ENCODE measurements at places on chromosomes 6 and 20. TPM values are rescaled to one million over a fixed set of nuclear protein-coding genes. Genes with fewer than 3 reads are reported as not detected.

- H3K27me3 ChIP-seq = no peaks in the 10 kb centered on the region
- no peak for DNase-seq
- H3K27ac ChIP-seq = peak overlapping the region; percentile 57
- peaks cover 9% of the 10 kb centered on the region for H3K4me1 ChIP-seq
- no peak overlapping the region for H3K4me3 ChIP-seq
These were observed 11.2 kb downstream of the TFEB start for GRCh38 chr6:41724228-41724580.

- no peak overlapping the region for H3K4me3 ChIP-seq
- peak overlapping the region; percentile 96 for H3K27ac ChIP-seq
- no peaks in the 10 kb centered on the region for H3K27me3 ChIP-seq
- no peak for DNase-seq
- H3K4me1 ChIP-seq = no peaks in the 10 kb centered on the region
These were observed 34.8 kb downstream of the HFE start for GRCh38 chr6:26122005-26122388.

- H3K27ac ChIP-seq = no peak overlapping the region
- no peaks in the 10 kb centered on the region for H3K27me3 ChIP-seq
- DNase-seq = no peak
- H3K36me3 ChIP-seq = no peaks in the 10 kb centered on the region
- H3K4me3 ChIP-seq = no peak overlapping the region
These were observed 84.7 kb downstream of the FOXA2 start for GRCh38 chr20:22499515-22500166.

DNA sequence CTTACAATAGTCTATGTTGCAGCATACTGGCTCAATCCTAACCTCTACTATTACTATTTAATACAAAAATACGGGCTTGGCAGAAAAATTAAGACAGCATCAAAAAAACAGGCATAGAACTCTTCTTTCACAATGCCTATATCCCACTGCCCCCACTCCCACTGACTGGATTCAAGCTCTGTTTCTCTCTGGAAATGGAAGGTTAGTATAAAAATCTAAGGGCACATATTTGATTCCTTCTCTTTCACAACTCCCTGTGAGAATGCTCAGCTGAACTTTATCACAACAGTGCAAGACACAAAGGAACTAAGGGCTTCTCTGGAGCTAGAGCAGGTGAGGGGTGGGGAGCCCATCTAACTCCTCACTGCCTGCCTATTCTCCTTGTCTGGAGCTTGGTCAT is 258.4 kb upstream of the FAM83B start:
- DNase-seq = no peak
- H3K4me3 ChIP-seq = no peak overlapping the region
- no peaks in the 10 kb centered on the region for H3K4me1 ChIP-seq
- no peaks in the 10 kb centered on the region for H3K36me3 ChIP-seq

DNA sequence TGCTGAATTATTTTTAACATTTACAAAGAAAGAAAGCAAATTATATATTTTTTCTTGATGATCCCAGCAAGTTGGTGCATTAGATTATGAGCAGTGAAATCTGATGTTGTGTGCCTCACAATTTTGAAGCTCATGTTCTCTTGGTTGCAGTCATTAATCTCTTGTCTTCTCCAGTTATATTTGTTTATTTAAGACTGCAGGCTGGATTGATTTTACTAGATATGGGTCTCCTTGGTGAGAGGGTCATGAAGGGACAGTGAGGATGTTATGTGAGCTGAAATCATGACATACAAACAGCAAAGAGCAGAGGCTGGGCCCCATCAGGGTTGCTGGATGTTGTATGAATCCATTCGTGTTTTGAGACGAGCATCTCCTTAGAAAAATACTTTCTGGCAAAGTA is 64.2 kb upstream of the AKIRIN2 start:
- no peak overlapping the region for H3K27ac ChIP-seq
- H3K27me3 ChIP-seq = no peaks in the 10 kb centered on the region
- no peak for DNase-seq
- H3K4me1 ChIP-seq = no peaks in the 10 kb centered on the region
- H3K4me3 ChIP-seq = no peak overlapping the region

DNA sequence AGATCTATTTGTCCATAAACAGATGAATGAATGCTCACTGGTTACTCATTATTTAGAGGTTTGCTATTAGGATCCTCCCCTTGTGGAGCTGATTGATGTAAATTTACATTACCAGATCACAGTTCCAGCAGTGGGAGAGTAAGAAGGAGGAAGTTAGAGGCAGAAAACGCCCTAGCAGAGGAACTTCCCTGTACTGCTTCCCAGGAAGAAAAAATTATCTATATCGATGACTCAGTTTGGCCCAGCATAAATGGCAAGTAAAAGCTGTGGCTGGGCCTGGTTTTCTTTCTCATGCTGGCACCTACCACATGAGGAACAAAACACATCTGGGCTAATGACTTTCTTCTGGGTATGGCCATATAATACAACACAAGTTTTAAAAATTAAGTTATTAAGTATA is 35.7 kb downstream of the DNAAF9 start:
- no peaks in the 10 kb centered on the region for H3K27me3 ChIP-seq
- H3K36me3 ChIP-seq = peaks cover 4% of the 10 kb centered on the region
- DNase-seq = no peak
- H3K27ac ChIP-seq = no peak overlapping the region

DNA sequence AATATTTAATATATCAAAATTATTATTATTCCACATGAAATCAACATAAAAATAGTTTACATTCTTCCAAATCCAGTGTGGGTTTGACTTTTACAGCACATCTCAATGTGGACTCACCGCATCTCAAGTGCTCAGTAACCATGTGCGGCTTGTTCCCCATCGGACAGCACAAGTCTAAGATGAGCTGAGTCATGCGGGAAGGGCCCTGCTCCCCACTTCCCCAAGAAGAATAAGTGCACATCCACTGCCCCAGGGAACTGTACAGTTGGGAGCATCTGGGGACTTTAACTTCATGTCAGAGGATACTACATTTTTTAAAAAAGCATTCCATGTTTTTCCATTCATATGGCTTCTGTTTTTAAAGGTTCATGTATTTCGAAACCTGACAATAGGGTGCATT is 325.6 kb downstream of the BTBD3 start:
- no peaks in the 10 kb centered on the region for H3K4me1 ChIP-seq
- H3K27me3 ChIP-seq = no peaks in the 10 kb centered on the region
- DNase-seq = no peak
- no peak overlapping the region for H3K4me3 ChIP-seq

DNA sequence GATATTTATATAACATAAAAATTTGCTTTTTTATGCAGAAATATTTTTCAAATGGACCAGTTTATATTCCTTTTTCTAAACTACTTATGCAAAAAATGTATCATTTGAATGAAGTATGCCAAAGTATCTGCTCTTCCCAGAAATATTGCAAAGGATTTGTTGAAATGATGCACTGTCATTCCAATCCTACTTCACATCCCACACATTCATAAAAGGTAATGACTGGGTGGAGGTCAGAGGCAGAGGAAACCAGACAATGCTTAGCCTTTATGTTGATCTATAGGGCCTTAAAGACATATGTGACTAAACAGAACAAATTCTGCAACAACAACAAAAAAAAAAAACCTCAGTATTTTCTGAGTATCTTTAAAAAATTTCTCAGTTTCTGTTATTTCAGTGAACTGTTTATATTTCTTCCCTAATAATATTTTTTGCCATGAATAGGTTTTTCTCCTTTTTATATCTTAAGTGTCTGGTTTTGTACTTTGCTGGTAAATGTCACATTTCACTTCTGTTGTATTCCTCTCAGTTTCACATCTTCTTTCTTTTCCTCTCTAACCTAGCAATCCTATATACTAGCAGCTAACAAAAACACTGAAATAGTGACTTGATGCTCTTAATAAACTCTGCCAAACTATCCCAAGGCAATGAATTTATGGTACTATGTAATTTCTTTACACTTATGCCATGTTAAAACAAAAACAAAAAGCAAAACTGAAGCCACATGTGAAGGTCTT is 374.1 kb downstream of the BCKDHB start:
- DNase-seq = no peak
- H3K4me3 ChIP-seq = no peak overlapping the region

DNA sequence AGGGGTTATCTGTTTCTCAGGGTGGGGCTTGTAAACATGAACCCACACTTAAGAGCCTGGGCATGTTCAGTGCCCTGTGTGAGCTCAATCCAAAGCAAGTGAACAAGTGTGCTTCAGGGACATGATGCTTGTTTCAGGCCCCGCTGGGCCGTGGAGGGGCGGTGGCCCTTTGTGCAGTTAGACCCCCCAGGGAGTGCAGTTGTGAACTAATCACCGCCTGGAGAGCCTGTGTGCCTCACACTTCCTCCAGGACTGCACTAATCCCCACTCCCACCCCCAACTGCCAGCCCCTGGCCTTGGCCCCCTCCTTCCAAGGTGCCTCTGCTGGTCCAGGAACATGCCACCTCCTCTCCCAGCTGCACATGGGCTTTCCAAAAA is 58.1 kb downstream of the RREB1 start:
- H3K36me3 ChIP-seq = no peaks in the 10 kb centered on the region
- no peaks in the 10 kb centered on the region for H3K27me3 ChIP-seq
- peak overlapping the region; percentile 59 for H3K27ac ChIP-seq

DNA sequence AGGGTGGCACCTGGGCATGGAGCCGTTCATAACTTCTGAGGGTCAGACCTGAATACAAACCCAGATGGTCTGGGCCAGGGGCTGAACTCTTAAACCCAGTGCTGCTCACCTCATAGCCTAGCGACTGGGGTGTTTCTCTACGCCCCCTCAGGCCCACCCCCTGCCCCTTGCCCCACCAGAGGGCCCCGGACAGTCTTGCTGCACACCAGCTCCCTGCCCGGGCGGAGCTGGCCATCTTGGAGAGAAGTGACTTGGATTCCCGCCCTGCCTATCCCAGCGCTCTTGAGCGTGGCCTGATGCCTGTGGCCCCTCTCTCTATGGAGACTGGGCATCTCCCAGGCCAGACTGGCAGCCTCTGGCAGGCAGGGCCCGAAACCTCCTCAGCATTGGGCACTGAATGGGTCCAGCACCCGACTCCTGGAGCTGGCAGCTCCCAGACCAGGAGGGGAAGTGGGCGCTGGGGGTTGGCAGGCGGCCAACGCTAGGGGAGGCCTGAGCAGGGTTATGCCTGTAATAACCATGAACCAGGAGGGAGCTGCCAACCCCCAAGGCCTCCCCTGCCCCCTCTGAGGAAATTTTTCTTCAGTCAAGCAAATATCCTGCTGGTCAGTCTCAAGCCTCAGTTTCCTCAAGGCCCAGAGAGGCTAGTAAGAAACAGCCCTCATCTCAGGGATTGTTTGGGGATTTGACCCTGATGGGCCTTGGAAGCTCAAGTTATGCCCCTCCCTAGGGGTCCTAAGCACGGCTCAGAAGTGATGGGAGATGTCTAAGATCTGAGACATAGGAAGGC is 169.5 kb downstream of the VEGFA start:
- H3K27ac ChIP-seq = no peak overlapping the region
- no peaks in the 10 kb centered on the region for H3K36me3 ChIP-seq
- H3K4me3 ChIP-seq = no peak overlapping the region
- no peak for DNase-seq
- no peaks in the 10 kb centered on the region for H3K4me1 ChIP-seq
- no peaks in the 10 kb centered on the region for H3K27me3 ChIP-seq

DNA sequence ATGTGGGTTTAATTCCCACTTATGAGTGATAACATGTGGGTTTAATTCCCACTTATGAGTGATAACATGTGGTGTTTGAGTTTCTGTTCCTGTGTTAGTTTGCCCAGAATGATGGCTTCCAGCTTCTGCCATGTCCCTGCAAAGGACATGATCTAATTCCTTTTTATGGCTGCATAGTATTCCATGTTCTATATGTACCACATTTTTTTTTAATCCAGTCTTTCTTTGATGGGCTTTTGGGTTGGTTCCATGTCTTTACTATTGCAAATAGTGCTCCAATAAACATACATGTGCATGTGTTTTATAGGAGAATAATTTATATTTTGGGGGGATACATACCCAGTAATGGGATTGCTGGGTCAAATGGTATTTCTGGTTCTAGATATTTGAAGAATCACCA is 317.8 kb downstream of the MMUT start:
- no peak overlapping the region for H3K4me3 ChIP-seq
- no peaks in the 10 kb centered on the region for H3K4me1 ChIP-seq
- no peak for DNase-seq
- no peak overlapping the region for H3K27ac ChIP-seq
- H3K27me3 ChIP-seq = no peaks in the 10 kb centered on the region

GRCh38 chr6:153131037-153131981 is at the start of gene RGS17:
RGS17 (minus strand) TSS chr6:153131282; CDS start chr6:153044018, 87,264 bp downstream.
- no peaks in the 10 kb centered on the region for H3K27me3 ChIP-seq
- no peak for DNase-seq
- H3K4me1 ChIP-seq = no peaks in the 10 kb centered on the region
- no peaks in the 10 kb centered on the region for H3K36me3 ChIP-seq
- peak within 1 kb of the TSS; percentile 50 for H3K4me3 ChIP-seq
- peak within 1 kb of the TSS; percentile 76 for H3K27ac ChIP-seq

- DNase-seq = no peak
- no peak overlapping the region for H3K4me3 ChIP-seq
- no peaks in the 10 kb centered on the region for H3K27me3 ChIP-seq
- H3K27ac ChIP-seq = no peak overlapping the region
- no peaks in the 10 kb centered on the region for H3K4me1 ChIP-seq
These were observed 9.5 kb downstream of the SIRPG start for GRCh38 chr20:1648101-1648500.

DNA sequence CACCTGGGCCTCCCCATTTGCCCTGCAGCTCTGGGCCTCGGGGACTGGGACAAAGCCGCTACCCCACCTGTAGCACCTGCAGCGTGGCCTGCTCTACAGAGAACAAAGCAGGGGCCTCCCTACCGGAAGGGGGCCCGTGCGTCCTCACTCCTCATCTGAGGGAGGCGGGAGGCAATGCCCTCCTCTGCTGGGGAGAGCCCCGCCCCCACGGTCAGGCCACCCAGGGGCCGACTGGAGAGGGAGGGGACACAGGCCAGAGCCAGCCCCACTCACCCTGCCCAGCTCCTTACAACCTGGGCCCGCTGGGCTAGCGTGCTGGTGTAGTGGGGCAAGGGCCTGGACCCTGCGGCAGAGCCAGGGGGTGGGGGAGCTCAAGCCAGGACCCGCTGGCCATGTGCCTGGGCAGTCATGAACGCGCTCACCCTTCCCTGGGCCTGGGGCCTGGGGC is 8.0 kb downstream of the LAMA5 start:
- peak overlapping the region; percentile 92 for H3K27ac ChIP-seq
- H3K4me3 ChIP-seq = no peak overlapping the region
- no peak for DNase-seq
- H3K4me1 ChIP-seq = peaks cover 39% of the 10 kb centered on the region
- no peaks in the 10 kb centered on the region for H3K27me3 ChIP-seq

DNA sequence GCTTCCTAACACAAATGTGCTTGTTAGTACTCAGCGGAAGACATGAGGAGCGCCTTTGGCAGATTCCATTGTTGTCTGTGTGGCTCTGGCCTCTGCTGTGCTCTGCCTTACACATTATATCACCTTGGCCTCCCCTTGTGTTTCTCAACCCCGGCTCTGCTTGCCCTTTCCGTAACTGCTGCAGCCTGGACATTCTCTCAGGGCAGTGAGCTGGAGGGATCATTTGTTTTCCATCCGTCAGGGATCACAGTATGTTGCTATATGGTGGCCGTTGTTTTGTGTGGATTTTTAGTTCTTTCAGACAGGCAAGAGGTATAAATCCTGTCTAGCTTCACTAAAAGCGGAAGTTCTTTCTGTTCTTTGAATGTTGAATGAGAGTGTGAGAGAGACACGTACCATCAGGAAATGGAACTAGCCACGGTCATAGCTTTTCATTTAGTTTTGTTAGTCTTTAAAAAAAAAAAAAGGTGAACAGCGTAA is 175.1 kb downstream of the JARID2 start:
- H3K27ac ChIP-seq = no peak overlapping the region
- H3K36me3 ChIP-seq = no peaks in the 10 kb centered on the region
- no peaks in the 10 kb centered on the region for H3K4me1 ChIP-seq
- no peaks in the 10 kb centered on the region for H3K27me3 ChIP-seq
- no peak for DNase-seq

The MYO6 gene
- 89.5 TPM for total RNA-seq

The ESR1 gene
- total RNA-seq = 67.5 TPM

All from breast epithelium (tissue), 4 donors.